ENCODE measurements at places on chromosomes 5 and 9.

GRCh38 chr9:69325409-69326212, 596 bp downstream of the ENTREP1 start:
- DNase-seq: no peak

- DNase-seq: no peak
These were observed 1864.2 kb upstream of the C9orf72 start for GRCh38 chr9:29437526-29437925.

GRCh38 chr9:15606643-15607472, 54.0 kb downstream of the CCDC171 start:
- DNase-seq: no peak

- DNase-seq: no peak
These were observed 474 bp downstream of the HMGCR start for GRCh38 chr5:75337366-75338021.

- no peak for DNase-seq
These were observed 139.7 kb upstream of the PITX1 start for GRCh38 chr5:135173662-135174290.

DNA sequence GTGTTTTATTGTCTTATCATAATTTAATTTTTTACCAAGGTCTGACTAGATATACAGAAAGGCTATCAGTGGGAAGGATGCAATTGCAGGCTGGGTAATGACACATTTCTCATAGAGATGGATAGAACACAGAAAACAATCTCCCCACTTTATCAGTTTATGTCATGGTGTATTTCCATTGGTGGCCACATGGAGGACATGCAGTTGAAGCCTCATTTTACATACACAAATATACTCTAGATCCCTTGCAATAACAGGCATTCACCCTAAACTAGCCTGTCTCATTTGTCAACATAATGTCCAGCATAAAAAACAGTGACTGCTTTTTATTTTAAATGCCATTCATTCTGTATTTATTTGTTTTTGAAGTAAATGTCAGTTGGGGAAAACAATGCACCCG, 526.3 kb downstream of the GABRG2 start:
- DNase-seq: no peak

DNA sequence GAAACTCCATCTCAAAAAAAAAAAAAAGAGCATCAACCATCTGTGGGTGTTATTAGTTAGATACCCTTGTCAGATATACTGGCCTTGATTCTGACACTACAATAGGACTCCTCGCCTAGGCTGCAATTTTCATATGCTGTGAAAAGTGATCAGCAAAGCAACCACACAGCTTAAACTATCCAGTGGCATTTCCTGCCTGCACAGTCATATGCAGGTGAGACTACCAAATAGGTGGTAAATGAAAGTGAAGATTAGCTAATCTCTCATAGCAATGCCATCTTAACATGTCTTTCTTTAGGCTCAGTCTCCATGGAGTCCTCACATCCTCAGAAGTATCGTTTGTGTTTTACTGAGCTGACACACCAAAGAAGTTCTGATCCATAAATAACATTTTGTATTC, 40.8 kb downstream of the GRAMD2B start:
- DNase-seq: no peak

DNA sequence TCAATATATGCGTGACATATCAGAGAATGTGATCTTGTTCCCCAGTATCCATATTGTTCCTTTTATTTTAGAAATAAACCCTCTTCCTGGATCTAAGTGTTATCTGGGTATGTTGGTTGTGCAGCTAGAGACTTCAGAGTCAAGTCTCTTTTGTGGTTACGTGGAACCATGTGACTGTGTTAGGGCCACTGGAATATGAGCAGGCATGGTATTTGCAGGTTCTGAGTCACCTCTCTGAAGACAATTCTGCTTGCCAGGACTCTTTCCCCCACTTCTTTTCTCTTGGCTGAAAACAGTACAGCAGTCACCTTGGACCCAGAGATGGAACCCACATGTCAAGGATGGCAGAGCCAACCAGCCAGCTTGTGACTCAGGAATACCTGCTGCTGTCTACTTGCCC, 59.7 kb downstream of the ATP10B start:
- no peak for DNase-seq

- DNase-seq: no peak
These were observed 754.7 kb upstream of the CTNND2 start for GRCh38 chr5:12658871-12659446.

DNA sequence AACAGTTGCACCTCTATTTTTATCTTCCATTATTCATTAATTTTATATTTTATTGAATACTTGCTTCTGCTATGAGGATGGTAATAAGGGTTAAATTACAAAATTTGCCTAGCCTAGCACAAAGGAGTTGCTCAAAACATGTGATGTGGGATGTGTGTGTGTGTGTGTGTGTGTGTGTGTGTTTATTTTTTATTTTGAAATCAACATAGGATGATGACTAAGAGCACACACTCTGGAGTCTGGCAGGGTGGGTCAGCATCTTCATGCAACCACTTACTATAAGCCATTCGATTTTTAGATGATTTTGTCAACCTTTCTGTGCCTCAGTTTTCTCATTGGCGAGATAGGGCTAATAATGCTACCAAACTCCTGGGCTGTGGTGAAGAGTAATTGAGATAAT, 57.7 kb upstream of the MAMDC2 start:
- DNase-seq: no peak

GRCh38 chr9:87063871-87064270, 116.6 kb upstream of the GAS1 start:
- DNase-seq: no peak

DNA sequence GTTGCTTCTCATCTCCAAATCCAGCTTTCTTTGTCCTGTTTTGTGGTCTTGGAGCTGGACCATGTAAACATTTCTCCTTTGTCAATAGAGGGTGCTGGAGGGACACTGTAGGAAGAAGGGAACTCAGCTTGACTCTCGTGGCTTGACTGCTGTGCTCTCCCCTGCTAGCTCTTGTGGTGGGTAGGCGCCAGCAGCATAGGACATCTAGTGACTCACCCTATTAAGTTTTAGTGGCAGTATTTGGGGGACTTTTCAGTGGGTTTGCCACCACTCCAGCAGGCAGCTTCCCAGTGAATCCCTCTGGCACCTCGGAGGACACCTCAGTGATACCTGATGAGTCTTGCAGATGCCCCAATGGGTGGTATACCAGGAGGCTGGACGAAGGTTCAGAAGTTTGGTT, 97.8 kb downstream of the TSSK1B start:
- DNase-seq: no peak

GRCh38 chr9:91027005-91027404, 225.4 kb downstream of the SYK start:
- no peak for DNase-seq

- DNase-seq: no peak
These were observed 19.7 kb downstream of the NEK6 start for GRCh38 chr9:124277420-124277819.

- DNase-seq: no peak
These were observed 32.1 kb downstream of the TARS1 start for GRCh38 chr5:33472805-33473409.

- DNase-seq: no peak
These were observed 357.3 kb downstream of the SPOCK1 start for GRCh38 chr5:137141779-137142178.

- DNase-seq: no peak
These were observed 30.6 kb downstream of the BAAT start for GRCh38 chr9:101354143-101354764.

DNA sequence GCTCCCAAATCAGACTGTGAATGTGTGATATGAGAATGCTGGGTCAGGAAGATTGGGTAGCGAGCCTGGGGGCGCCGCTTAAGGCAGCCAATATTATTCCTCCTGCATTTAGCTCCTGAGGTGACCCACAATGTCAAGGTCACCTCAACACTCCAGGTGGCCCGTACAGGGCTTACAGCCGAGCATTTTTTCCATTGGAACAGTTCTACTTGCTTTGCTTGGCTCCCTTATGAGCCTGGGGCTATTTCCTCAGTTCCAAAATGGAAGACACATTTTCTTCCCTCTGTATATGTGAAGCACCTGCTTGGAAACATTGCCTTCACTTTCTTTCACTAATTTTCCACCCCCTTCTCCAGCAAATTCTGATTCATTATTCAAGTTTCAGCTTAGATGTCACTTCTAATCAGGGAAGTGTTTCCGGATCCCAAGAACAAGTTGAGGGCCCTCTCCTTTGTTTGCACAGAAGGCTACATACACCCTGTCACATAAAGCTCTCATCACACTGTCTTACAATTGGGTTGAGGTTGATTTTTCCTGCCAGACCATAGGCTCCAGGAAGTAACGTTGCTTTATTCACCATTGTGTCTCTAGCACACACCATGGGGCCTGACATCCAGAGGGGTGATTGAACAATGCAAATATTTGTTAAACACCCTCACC, 330.2 kb downstream of the PIK3R1 start:
- no peak for DNase-seq

DNA sequence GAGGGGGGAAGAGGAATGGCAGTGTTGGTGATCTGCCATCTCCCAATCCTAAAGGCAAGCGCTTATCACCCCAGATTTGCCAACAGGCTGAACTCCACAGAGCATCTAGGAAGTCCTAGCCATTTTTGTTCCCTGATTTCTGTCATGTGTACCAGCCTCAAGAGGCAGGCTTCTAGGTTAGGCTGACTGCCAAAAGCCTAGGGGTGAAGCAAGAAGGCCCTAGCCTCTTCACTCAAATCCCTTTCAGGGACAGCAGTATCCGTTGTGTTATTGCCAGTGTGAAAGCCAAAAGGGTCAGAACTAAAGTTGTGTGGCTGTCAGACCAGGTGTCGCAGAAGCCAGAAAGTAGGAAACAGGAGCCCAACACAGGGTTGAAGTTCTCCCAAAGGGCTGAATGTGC, 14.7 kb downstream of the IGIP start:
- DNase-seq: no peak

- DNase-seq: no peak
These were observed 15.0 kb upstream of the HMGCR start for GRCh38 chr5:75322066-75322465.

DNA sequence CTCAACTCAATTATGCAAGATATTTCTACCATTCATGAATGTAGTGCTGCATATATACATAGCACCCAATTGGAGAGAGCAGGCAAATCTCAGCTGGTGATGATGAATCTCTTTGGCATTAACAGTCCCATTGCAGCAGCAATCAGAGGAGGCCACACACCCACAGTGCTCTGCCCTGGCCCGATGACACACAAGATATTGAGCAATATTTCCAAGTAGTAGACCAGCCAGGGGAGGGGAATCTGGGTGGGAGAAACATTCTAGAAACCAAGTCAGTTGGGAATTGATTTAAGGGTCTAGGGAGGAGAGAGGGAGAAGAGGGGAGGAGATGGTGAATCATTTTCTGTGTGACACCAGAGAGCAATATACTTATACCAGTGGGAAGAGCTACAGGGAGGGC, 14.9 kb upstream of the C5orf63 start:
- no peak for DNase-seq

DNA sequence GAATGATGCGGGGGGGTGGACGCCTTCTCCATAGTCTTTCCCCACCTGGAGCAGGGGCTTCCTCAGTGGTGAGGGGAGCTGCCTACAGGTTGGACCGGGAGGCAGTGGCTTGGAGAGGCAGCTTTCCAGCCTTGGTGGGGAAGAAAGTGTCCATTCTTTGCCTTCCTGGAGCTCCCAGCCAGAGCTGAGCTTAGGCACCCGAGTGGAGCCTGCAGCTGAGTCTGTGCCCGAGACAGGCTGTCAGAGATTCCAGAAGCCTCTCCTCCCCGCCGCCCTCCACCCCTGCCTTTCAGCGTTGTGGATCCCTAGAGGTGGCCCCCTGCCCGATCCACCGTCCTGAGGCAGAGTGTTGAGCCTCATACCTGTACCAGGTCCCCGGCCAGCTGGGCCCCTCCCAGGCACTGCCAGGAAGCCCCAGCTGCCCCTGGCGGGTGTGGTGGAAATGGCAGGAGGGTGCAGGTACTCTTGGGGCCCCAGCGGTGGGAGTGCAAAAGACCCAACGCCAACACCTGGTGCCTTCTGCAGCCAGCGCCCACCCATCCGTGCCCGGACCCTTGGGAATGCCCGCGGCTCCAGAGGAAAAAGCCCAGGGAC, 112.0 kb downstream of the RXRA start:
- DNase-seq: no peak

- DNase-seq: no peak
These were observed 69.3 kb downstream of the WWC1 start for GRCh38 chr5:168360521-168361285.

DNA sequence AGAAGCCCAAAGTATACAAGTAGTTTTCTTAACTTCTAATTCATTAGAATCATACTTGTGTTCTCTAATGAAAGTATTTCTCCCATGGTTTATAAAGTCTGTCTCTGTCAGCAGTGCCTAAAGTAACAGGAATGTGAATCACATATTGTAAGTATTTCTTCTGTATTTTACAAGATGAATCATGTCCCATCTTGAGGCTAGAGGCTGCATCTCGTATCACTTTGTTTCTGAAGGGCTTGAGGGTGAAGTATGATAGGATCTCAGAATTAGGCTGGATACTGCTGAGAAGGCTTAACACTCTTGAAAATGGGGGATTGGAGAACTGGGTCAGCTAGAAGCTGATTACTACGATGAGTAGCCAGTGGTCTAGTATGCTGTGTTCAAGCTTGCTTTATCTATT, 242.2 kb upstream of the ACTBL2 start:
- no peak for DNase-seq

GRCh38 chr5:103512500-103512899, 50.1 kb downstream of the NUDT12 start:
- DNase-seq: no peak

DNA sequence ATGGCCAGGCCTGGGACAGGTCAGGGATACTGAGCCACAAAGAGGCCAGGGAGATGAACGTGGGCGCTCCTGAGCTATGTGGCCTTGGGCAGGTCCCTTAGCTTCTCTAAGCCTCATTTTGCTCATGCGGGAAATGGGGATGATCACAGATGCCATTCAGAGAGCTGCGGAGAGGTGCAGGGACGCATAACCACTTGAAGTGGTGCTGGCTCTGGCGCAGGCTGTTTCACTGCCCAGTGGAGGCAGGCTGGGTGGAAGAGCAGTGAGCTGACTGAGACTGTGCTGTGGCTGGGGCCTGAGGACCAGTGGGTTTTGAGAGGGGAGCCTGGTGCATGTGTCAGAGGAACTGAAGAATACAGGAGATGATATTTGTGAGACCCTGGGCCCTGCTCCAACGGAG, 18.4 kb downstream of the CXXC5 start:
- no peak for DNase-seq

GRCh38 chr9:17839776-17840175, 260.9 kb downstream of the SH3GL2 start:
- DNase-seq: no peak

- DNase-seq: no peak
These were observed 28.4 kb upstream of the HK3 start for GRCh38 chr5:176927562-176927961.

DNA sequence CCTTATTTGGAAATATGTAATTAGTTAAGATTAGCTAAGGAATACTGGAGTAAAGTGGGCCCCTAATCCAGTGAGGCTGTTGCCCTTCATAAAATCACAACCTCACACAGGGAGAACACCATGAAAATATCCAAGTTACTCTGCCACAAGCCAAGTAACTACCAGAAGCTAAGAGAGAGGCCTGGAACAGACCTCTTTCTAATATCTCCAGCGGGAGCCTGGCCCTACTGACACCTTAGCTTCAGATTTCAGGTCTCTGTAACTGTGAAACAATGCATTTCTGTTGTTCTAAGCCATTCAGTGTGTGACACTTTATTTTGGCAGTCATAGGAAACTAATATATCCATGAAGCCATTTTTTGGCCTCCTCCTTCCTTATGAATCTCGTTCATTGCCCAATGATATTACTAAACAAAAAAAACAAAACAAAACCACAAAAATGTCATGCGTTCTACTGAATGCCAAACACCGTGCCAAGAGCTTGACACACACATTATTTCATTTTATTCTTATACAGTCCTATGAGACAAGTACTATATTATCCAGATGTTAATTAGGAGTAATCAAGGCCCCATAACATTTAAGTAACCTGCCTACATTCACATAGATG, 699.0 kb downstream of the MAT2B start:
- DNase-seq: no peak

GRCh38 chr9:116369706-116370105, 216.1 kb downstream of the PAPPA start:
- DNase-seq: no peak

Measured in cortex of kidney (tissue), 1 donor.